ENCODE measurements at places on chromosomes 4 and X. TPM values are rescaled to one million over a fixed set of nuclear protein-coding genes. Genes with fewer than 3 reads are reported as not detected.

NXF2 gene
- 1.4 TPM for total RNA-seq

IL15 gene
- total RNA-seq: not detected

TREX2 gene
- total RNA-seq: 0.29 TPM

RIPPLY1 gene
- total RNA-seq: not detected

DNA sequence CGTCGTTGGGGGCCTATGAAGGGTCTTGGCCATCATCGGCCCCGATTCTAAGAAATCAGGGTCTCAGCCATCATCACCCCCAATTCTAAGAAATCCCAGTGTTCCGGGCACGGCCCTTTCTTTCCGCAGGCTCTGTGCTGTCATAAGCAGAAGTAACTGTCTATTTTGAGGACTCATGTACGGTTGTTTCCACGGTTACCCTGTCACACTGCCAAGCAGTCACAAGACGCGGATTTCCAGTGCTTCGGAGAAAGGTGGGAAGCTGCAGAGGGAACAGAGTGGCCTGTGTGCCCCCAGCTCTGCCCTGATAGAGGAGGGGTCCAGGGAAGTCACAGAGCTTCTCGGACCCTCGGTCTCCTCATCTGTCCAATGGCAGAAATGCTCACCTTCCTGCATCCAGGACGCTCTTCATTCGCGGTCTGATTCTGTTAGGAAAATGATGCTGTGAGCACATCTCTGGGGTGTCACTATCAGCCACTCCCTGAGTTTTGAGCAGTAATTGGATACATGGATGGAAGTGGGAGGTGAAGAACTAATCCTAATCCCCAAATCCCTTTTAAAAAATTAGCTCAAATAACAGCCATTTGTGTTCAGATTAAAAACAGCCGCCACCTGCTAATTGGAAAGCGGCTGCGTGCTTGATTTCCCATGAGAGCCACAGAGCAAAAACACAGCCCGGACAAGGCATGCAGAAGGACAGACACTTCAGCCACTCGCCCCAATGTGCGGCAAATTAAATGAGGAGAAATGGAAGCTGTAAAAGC lies 73.1 kb downstream of the WFS1 start:
- DNase-seq: peak; percentile 42

GRCh38 chrX:33906971-33907370 lies 225.1 kb downstream of the FAM47A start:
- no peak for DNase-seq

- DNase-seq: no peak
Observed at GRCh38 chrX:97027384-97027922, 143.7 kb downstream of the RPA4 start.

GRCh38 chrX:147377728-147378127 lies 534.0 kb upstream of the FMR1 start:
- no peak for DNase-seq

- no peak for DNase-seq
Observed at GRCh38 chrX:69919749-69920148, 130.0 kb downstream of the AWAT2 start.

GRCh38 chr4:21948347-21949072 lies at the start of gene KCNIP4:
TSS of gene KCNIP4 (minus strand) at chr4:21948772.
- DNase-seq: peak; percentile 79

DNA sequence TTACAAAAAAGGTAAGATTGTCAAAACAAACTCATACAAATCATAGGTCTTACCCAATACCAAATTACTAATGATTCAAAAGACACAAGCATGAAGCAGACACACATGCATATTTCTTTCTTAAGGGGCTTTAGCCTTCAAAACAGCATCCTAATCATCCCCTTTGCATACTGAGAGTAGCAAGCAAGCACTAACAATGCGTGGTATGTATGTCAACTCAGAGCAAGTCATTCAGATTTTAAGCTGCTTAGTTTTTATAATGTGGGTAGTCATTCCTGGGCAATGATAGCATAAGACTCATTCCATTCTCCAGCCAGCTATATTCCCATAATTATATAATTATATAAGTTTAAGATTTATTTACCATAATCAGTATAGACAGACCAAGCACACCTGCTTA lies 219.6 kb downstream of the DKK2 start:
- DNase-seq: no peak

DNA sequence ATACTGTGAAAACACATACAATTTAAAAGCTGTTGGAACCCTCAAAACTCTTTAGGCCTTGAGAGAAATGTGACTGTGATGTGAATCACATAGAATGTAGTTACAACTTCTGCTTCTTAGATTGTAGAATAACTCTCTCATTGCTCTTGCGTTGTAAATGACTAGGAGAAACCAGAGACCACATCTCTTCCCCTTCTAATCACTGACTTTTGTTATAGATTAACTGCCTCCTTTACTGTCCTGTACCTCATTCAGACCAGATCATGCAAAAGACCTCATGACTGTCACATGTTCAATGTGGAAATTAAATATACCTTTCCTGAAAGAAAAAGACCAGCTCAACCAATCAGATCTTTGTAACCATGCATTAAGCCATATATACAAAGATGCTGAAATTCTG lies 43.2 kb upstream of the NEIL3 start:
- no peak for DNase-seq
